ENCODE measurements at places on chromosomes 5 and 9. TPM values are rescaled to one million over a fixed set of nuclear protein-coding genes. Genes with fewer than 3 reads are reported as not detected.

The CDH9 gene
- not detected for total RNA-seq

The MTRR gene
- total RNA-seq, result 27.6 TPM

The DMRT3 gene
- not detected for total RNA-seq

The CCL21 gene
- total RNA-seq, result not detected

The SAPCD2 gene
- 17.3 TPM for total RNA-seq

The DROSHA gene
- 34.3 TPM for total RNA-seq

The PCDHGB1 gene
- total RNA-seq, result 0.35 TPM

The CFAP157 gene
- not detected for total RNA-seq

The IGIP gene
- 2.3 TPM for total RNA-seq

The GFRA3 gene
- total RNA-seq, result not detected

The RASEF gene
- total RNA-seq, result not detected

The CCNO gene
- not detected for total RNA-seq

The MSMP gene
- not detected for total RNA-seq

The MTX3 gene
- 8.1 TPM for total RNA-seq

The ANKRD34B gene
- not detected for total RNA-seq

The TMEM215 gene
- total RNA-seq, result not detected

The TAF11L3 gene
- not detected for total RNA-seq

The ARHGEF39 gene
- 4.1 TPM for total RNA-seq

The NMUR2 gene
- total RNA-seq, result not detected

The KIF27 gene
- total RNA-seq, result 1.4 TPM

The AJM1 gene
- total RNA-seq, result not detected

The OSMR gene
- 33.1 TPM for total RNA-seq

The C5orf52 gene
- not detected for total RNA-seq

The CSF2 gene
- total RNA-seq, result not detected

The OR5C1 gene
- not detected for total RNA-seq

The CSF1R gene
- 0.18 TPM for total RNA-seq

The SLC22A4 gene
- 4.9 TPM for total RNA-seq

The NKD2 gene
- total RNA-seq, result not detected

The PHF24 gene
- not detected for total RNA-seq

The TMOD1 gene
- 1.7 TPM for total RNA-seq

The CDKN2A gene
- 52.5 TPM for total RNA-seq

The SPATA31C1 gene
- not detected for total RNA-seq
